ENCODE measurements at places on chromosomes 13 and 19.

GRCh38 chr13:39245688-39246087 lies 207.4 kb downstream of the NHLRC3 start:
- no peak overlapping the region for H3K27ac ChIP-seq
- peaks cover 2% of the 10 kb centered on the region for H3K4me1 ChIP-seq
- peaks cover 18% of the 10 kb centered on the region for H3K27me3 ChIP-seq
- H3K36me3 ChIP-seq: no peaks in the 10 kb centered on the region
- no peak overlapping the region for H3K4me3 ChIP-seq
- no peak for DNase-seq

DNA sequence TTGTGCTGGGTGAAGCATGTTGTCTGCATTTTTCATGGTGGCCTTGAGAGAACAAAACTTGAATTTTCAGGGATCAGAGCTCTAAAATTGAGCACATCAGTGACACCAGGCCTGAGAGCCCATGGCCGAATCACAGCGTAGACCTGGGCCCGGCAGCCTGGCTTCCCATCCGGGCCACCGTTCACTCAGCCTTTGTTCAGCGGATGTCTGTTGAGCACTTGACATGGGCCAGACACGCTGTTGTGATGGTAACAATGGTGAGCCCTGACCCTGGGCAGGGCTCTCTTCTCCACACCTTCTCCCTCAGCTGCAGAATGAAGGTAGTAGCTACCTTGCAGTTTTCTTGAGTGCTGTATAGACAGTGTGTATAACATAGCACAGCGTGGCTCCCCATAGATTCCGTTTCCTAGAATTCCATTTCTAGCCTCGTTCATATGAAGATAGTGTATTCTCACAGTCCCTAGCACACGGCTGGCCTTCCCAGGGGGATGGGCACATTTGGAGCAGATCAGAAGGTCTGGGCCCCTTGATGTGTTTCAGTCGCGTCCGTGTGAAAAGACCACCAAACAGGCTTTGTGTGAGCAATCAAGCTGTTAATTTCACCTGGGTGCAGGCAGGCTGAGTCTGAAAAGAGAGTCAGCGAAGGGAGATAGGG lies 75.3 kb downstream of the RAB20 start:
- H3K27ac ChIP-seq: no peak overlapping the region
- H3K4me3 ChIP-seq: no peak overlapping the region
- no peak for DNase-seq
- H3K4me1 ChIP-seq: no peaks in the 10 kb centered on the region
- H3K27me3 ChIP-seq: peaks cover 2% of the 10 kb centered on the region
- no peaks in the 10 kb centered on the region for H3K36me3 ChIP-seq

DNA sequence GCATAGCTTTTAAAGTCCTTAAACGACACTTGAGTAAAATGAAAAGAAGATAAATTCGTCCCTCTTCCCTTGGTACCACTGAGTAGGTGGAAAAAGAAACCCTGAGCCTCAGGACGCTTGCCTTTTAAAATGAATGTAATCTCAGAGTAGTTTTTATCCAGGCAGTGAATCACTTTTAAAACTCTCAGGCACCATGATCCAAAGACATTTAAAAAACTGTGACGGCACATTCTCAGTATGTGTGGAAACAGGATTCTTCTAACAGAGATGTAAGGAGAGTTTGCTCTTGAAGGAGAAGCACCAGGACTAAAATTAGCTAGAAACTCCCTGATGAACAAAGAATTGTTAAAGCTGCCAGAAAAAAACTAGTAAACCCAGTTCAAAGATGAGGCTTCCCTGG lies 105.7 kb upstream of the SLC15A1 start:
- no peak for DNase-seq
- no peak overlapping the region for H3K27ac ChIP-seq
- peaks cover 62% of the 10 kb centered on the region for H3K36me3 ChIP-seq
- peaks cover 13% of the 10 kb centered on the region for H3K4me1 ChIP-seq

- peaks cover 23% of the 10 kb centered on the region for H3K4me1 ChIP-seq
- no peak overlapping the region for H3K27ac ChIP-seq
- no peak overlapping the region for H3K4me3 ChIP-seq
- no peaks in the 10 kb centered on the region for H3K27me3 ChIP-seq
These were observed 10.6 kb downstream of the REXO1 start for GRCh38 chr19:1837625-1838105.

- H3K4me3 ChIP-seq: no peak overlapping the region
- H3K27ac ChIP-seq: no peak overlapping the region
- DNase-seq: no peak
- H3K36me3 ChIP-seq: peaks cover 76% of the 10 kb centered on the region
These were observed 7.8 kb downstream of the DHX34 start for GRCh38 chr19:47356900-47357299.

- no peak overlapping the region for H3K27ac ChIP-seq
- no peak overlapping the region for H3K4me3 ChIP-seq
- H3K36me3 ChIP-seq: no peaks in the 10 kb centered on the region
- H3K27me3 ChIP-seq: no peaks in the 10 kb centered on the region
- no peak for DNase-seq
These were observed 389.3 kb downstream of the DACH1 start for GRCh38 chr13:71477735-71478134.

DNA sequence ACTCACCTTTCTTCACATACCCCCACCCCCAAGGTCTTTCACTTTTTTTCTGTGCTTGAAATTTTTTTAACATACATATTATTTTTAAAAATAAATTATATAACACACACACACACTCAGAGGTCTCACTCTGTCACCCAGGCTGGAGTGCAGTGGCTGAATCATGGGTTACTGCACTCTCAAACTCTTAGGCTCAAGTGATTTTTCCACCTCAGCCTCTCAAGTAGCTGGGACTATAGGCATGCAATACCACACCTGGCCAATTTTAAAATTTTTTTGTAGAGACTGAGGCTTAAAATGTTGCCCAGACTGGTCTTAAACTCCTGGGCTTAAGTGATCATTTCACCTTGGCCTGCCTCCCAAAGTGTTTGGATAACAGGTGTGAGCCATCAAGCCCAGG lies 32.9 kb upstream of the ZNF429 start:
- DNase-seq: no peak
- H3K4me3 ChIP-seq: no peak overlapping the region
- peaks cover 5% of the 10 kb centered on the region for H3K36me3 ChIP-seq
- H3K27ac ChIP-seq: no peak overlapping the region
- no peaks in the 10 kb centered on the region for H3K4me1 ChIP-seq

DNA sequence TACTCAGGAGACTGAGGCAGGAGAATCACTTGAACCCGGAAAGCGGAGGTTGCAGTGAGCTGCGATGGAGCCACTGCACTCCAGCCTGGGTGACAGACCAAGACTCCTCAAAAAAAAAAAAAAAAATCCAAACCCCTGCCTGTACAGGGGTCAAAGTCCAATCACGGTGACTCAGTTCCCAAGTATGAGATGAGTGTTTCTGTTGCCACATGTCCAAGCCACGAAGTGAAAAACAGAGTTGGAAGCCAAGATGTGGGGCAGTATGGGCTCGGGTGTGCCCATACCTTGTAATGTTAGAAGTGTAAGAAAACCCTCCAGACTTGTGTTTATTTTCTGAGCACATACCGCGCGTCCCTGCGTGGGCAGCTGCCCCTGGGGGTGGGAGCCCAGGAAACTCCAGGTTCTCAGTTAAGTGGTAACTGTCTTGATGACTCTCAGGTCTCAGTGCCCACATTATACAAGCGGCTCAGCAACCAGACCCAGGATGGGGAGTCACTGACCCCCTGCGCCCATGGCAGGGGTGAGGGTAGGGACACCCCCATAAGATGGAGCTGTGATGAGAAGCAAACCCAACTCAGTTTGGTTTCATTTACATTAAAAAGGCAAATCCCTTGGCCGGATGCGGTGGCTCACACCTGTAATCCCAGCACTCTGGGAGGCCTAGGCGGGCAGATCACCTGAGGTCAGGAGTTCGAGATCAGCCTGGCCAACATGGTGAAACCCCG lies 1.2 kb upstream of the GPX4 start:
- peak; percentile 85 for DNase-seq
- H3K27me3 ChIP-seq: no peaks in the 10 kb centered on the region
- peaks cover 7% of the 10 kb centered on the region for H3K36me3 ChIP-seq
- H3K4me1 ChIP-seq: peaks cover 63% of the 10 kb centered on the region
- H3K4me3 ChIP-seq: peak overlapping the region; percentile 61
- peak overlapping the region; percentile 83 for H3K27ac ChIP-seq

DNA sequence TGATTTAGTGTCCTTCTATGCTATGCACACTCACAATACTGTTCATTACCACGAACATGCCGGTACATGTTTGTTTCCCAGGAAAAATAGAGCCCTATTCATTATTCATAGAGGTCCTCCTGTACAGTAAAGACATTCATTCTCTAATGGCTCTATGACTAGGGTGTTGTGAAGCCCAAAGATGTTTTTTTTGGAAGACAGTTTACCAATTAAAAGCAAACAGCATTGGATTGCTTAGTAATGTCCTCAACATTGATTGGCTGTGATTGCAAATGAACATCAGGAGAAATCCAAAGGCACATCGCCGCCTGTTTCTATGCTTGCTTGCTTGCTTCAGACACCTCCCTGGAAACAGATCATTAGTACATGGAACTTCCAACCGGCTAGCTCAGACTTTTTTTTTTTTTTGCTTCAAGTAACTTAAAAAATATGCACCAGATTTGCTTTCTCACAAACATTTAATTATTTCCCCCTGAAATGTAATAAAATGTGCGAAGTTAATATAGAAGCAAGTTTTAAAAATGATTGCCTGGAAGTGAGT lies 8.8 kb upstream of the GPC6 start:
- no peaks in the 10 kb centered on the region for H3K4me1 ChIP-seq
- H3K4me3 ChIP-seq: no peak overlapping the region

- H3K4me1 ChIP-seq: peaks cover 10% of the 10 kb centered on the region
- no peak for DNase-seq
- no peak overlapping the region for H3K4me3 ChIP-seq
- H3K27ac ChIP-seq: no peak overlapping the region
- H3K36me3 ChIP-seq: peaks cover 10% of the 10 kb centered on the region
These were observed 4.6 kb downstream of the WDR62 start for GRCh38 chr19:36059180-36059910.

- no peak overlapping the region for H3K27ac ChIP-seq
- H3K4me1 ChIP-seq: no peaks in the 10 kb centered on the region
- no peak for DNase-seq
- H3K27me3 ChIP-seq: peaks cover 3% of the 10 kb centered on the region
- H3K36me3 ChIP-seq: no peaks in the 10 kb centered on the region
These were observed 1375.6 kb downstream of the EFNB2 start for GRCh38 chr13:105159841-105160240.

DNA sequence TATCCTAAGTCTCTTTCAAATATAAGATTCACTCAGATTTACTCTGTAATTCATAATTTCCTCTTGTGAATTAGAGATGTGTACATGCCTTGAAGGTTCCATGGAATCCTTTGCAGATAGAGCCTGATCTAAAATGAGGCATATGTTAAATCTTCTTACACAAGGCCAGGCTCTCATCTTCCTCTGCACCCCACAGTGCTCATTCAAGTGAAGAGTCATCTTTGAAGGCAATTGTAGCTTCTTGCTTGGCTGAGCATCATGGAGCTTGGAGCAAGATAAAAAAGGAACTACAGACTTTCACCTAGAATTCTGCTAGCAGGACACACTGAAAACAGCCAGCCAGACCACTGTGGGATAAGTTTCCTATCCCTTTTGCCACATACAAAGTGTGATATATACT lies 566.4 kb downstream of the PCDH9 start:
- H3K27ac ChIP-seq: no peak overlapping the region
- DNase-seq: no peak
- H3K4me3 ChIP-seq: no peak overlapping the region
- H3K27me3 ChIP-seq: no peaks in the 10 kb centered on the region
- H3K4me1 ChIP-seq: no peaks in the 10 kb centered on the region

GRCh38 chr19:32104850-32105235 lies 240.6 kb upstream of the ZNF507 start:
- no peaks in the 10 kb centered on the region for H3K4me1 ChIP-seq
- no peaks in the 10 kb centered on the region for H3K36me3 ChIP-seq
- peaks cover 30% of the 10 kb centered on the region for H3K27me3 ChIP-seq
- no peak overlapping the region for H3K27ac ChIP-seq
- H3K4me3 ChIP-seq: no peak overlapping the region
- DNase-seq: no peak

GRCh38 chr13:86567119-86567518 lies 767.9 kb upstream of the SLITRK6 start:
- H3K27me3 ChIP-seq: no peaks in the 10 kb centered on the region
- no peak overlapping the region for H3K27ac ChIP-seq
- H3K36me3 ChIP-seq: no peaks in the 10 kb centered on the region
- H3K4me3 ChIP-seq: no peak overlapping the region
- no peak for DNase-seq

DNA sequence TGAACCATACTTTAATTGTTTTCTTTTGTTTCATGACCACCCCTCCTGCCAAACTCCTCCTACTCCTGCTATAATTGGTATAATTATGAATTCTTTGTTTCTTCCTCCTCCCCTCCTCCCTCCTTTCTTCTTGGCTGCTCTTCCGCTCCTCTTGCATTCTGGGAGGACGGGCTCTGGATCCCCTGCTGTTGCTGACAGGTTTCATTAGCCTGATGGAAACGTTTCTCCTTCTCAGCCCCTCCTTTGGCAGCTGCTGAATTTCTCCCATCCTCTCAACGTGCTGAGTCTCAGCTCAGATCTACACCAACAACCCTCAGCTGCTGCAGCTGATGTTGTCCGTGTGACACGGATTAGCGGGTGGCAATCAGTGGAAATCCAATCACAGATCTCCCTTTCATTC lies 97.1 kb upstream of the UBAC2 start:
- H3K27ac ChIP-seq: no peak overlapping the region
- H3K4me3 ChIP-seq: no peak overlapping the region
- no peaks in the 10 kb centered on the region for H3K36me3 ChIP-seq
- H3K4me1 ChIP-seq: peaks cover 10% of the 10 kb centered on the region

- H3K36me3 ChIP-seq: no peaks in the 10 kb centered on the region
- H3K27ac ChIP-seq: no peak overlapping the region
- H3K27me3 ChIP-seq: peaks cover 8% of the 10 kb centered on the region
These were observed 123.8 kb upstream of the IRS2 start for GRCh38 chr13:109910194-109910593.

- no peaks in the 10 kb centered on the region for H3K36me3 ChIP-seq
- H3K27me3 ChIP-seq: peaks cover 20% of the 10 kb centered on the region
- no peak for DNase-seq
- no peaks in the 10 kb centered on the region for H3K4me1 ChIP-seq
These were observed 23.8 kb downstream of the CYP4F12 start for GRCh38 chr19:15696654-15697194.

- H3K36me3 ChIP-seq: peaks cover 8% of the 10 kb centered on the region
- DNase-seq: peak; percentile 24
- peaks cover 43% of the 10 kb centered on the region for H3K4me1 ChIP-seq
- H3K4me3 ChIP-seq: peak overlapping the region; percentile 29
These were observed 60.9 kb downstream of the WDFY2 start for GRCh38 chr13:51645154-51645650.

- H3K27ac ChIP-seq: no peak overlapping the region
- peaks cover 2% of the 10 kb centered on the region for H3K27me3 ChIP-seq
- H3K4me1 ChIP-seq: no peaks in the 10 kb centered on the region
These were observed 9.5 kb upstream of the MPV17L2 start for GRCh38 chr19:18183529-18183928.

Measured in activated CD4-positive, alpha-beta T cell treated with anti-CD3 and anti-CD28 coated beads for 36 hours (primary cell).